T-helper 17 cell (primary cell): ENCODE measurements at places on chromosomes 3 and 15.

DNA sequence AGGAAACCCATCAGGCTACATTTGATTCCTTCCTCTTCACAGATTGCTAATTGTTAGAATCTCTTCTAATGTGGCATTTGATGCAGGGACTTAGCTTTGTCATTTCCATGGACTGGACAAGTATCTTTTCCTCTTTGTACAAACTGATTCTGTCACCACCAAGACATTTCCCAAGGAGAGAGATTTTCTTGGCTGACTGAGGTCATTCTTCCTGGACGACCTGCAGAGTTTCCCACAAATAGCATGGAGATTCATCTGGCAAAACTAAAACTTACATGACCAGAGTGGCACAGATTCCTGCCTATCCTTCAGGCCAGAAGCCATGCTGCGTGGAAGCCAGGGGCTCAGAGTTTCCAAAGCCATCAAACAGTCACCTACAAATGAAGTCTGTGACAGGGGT is 269.2 kb upstream of the LRTM1 start:
- H3K4me1 ChIP-seq, result no peaks in the 10 kb centered on the region
- H3K27ac ChIP-seq, result no peak overlapping the region
- DNase-seq, result no peak
- no peaks in the 10 kb centered on the region for H3K27me3 ChIP-seq

DNA sequence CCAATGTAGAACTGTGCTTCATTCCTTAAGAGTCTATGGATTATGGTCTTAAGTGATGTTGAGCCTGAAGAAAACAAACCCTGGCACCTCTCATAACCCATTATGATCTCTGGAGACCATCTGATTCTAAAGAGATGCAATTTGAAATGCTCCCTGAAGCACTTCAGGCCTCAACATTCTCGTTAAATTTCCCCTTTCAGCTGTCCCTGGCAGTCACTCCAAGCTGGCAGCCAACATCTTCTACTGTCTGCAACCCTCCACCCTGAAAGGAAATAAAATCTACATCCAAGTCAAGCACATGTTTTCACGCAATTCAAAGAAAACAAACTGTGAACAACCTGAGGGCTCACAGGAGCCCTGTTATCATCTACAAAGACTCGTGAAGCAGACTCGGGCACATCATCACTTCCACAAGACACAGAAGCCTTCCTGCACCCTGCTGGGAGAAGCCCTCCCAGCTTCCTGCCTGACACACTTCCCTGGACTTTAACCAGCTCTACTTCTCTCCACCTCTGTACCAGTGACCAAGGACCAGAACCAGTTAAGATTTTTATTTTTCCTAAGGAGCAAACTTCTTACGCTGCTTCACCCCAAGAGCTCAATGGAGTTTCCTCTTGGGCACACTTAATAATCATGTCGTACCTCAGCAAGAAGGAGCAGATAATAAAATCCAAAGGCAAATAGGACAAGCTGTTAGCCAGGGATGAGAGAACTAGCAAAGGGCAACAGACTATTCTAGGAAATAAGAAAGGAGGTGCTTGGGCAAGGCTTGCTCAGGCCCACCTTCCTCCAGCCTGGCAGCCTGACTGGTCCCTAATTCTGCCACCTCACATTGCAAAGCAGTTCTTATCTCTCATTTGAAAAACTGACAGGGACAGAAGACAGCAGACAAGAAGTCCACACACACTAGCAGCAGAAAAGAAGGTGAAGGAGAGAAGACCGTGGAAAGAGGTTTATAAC is 67.1 kb downstream of the MAGI1 start:
- H3K36me3 ChIP-seq, result no peaks in the 10 kb centered on the region
- no peaks in the 10 kb centered on the region for H3K4me1 ChIP-seq
- H3K27me3 ChIP-seq, result no peaks in the 10 kb centered on the region
- no peak for DNase-seq
- H3K27ac ChIP-seq, result no peak overlapping the region

- no peak overlapping the region for H3K27ac ChIP-seq
- peaks cover 30% of the 10 kb centered on the region for H3K27me3 ChIP-seq
- DNase-seq, result no peak
- peaks cover 1% of the 10 kb centered on the region for H3K36me3 ChIP-seq
These were observed 133.2 kb downstream of the ANXA2 start for GRCh38 chr15:60264566-60264965.

GRCh38 chr3:125398952-125399351 is 23.8 kb upstream of the ZNF148 start:
- H3K27ac ChIP-seq, result no peak overlapping the region
- no peak overlapping the region for H3K4me3 ChIP-seq
- peaks cover 8% of the 10 kb centered on the region for H3K36me3 ChIP-seq
- peaks cover 44% of the 10 kb centered on the region for H3K27me3 ChIP-seq

- H3K4me3 ChIP-seq, result no peak overlapping the region
- H3K4me1 ChIP-seq, result peaks cover 4% of the 10 kb centered on the region
- H3K36me3 ChIP-seq, result no peaks in the 10 kb centered on the region
- no peak overlapping the region for H3K27ac ChIP-seq
- no peak for DNase-seq
These were observed 78.3 kb downstream of the FMN1 start for GRCh38 chr15:33116198-33116597.

GRCh38 chr3:14625443-14625842 is 26.1 kb upstream of the CCDC174 start:
- no peak overlapping the region for H3K4me3 ChIP-seq
- no peak for DNase-seq
- peaks cover 2% of the 10 kb centered on the region for H3K4me1 ChIP-seq

- H3K36me3 ChIP-seq, result peaks cover 13% of the 10 kb centered on the region
- no peak overlapping the region for H3K27ac ChIP-seq
- no peak for DNase-seq
- peaks cover 28% of the 10 kb centered on the region for H3K4me1 ChIP-seq
These were observed 40.8 kb downstream of the CHST14 start for GRCh38 chr15:40511472-40512133.

DNA sequence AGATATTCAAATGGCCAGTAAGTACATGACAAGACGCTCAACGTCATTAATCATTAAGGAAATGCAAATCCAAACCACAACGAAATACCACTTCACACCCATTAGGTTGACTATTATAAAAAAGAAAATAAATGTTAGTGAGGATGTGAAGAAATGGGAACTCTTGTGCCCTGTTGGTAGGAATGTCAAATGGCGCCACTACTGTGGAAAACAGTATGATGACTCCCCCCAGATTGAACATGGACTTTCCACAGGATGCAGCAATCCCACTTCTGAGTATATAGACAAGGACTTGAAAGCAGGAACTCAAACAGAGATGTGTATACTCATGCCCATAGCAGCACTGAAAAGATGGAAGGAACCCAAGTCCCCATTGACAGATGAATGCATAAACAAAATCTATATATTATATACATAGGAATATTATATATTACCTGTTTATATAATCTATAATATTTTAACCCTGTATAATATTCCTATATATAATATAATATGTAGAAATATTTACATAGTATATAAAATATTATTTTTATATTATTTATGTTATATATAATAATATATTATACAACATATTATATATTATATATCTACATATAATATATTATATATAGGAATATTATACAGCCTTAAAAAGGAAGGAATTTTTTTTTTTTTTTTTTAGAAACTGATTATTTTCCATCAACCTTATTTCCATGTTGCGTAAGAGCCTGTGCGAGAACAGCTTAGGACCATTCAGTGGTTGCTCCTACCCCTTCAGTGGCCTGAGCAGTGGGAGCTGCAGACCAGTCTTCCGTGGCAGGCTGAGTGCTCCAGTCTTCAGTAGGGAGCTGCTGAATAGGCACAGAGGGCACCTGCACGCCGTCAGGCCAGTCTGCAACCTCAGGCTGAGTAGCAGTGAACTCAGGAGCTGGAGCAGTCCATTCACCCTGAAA is 17.6 kb upstream of the PIGZ start:
- no peaks in the 10 kb centered on the region for H3K4me1 ChIP-seq
- peaks cover 34% of the 10 kb centered on the region for H3K27me3 ChIP-seq
- peak; percentile 2 for DNase-seq
- no peak overlapping the region for H3K4me3 ChIP-seq
- no peak overlapping the region for H3K27ac ChIP-seq

DNA sequence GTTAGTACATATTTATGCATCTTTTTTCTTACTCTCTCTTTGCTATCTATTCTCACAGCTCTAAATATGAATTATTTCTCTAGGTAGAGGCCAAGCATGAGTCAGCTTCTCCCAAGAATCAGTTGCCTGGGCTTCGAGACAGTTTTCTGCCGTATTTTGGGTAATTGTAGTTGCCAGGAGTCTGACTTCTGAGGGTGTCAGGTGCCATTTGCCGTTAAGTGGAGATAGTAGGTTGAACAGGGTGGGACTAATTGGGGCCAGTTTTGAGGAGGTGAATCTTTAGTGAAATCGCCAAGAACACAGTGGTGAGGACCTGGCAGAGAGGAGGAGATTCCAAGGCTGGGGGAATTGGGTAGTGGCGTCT is 7.8 kb upstream of the NRROS start:
- no peaks in the 10 kb centered on the region for H3K36me3 ChIP-seq
- DNase-seq, result no peak
- H3K4me3 ChIP-seq, result peak overlapping the region; percentile 93
- peaks cover 45% of the 10 kb centered on the region for H3K4me1 ChIP-seq

DNA sequence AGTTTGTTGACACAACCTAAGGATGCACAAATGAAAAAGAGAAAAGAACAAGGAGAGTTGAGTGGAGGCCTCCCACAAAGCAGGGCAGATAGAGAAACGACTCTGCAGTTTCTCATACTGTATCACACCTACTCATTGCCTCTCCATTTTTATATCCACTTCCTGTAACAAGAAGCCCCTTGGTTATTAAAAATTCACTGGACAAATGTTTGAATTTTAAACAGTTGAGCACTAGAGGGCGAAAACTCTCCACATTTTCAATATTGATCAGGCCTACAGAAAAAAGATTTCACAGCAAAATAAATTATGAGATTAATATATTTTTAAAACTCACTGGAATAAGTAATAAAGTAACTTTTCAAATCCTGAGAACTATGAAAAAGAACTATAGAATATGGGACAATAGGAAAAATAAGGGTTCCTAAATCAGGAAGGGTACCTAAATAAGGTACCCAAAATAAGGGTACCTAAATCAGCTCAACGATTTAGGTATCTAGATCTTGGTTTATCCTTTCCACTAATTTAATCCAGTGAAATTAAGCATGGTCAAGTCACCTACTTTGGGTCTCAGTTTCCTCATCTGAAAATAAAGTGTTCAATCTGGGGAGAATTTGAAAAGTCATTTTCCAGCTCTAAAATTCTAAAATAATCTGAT is 47.0 kb upstream of the PPIB start:
- no peak for DNase-seq
- H3K27me3 ChIP-seq, result no peaks in the 10 kb centered on the region
- peaks cover 3% of the 10 kb centered on the region for H3K4me1 ChIP-seq

- no peaks in the 10 kb centered on the region for H3K36me3 ChIP-seq
- H3K27ac ChIP-seq, result no peak overlapping the region
- no peaks in the 10 kb centered on the region for H3K4me1 ChIP-seq
- no peak overlapping the region for H3K4me3 ChIP-seq
- no peaks in the 10 kb centered on the region for H3K27me3 ChIP-seq
These were observed 354.9 kb downstream of the SI start for GRCh38 chr3:164723396-164723795.

- no peak for DNase-seq
- peak overlapping the region; percentile 74 for H3K4me3 ChIP-seq
- H3K27ac ChIP-seq, result peak overlapping the region; percentile 29
These were observed 40.5 kb downstream of the FILIP1L start for GRCh38 chr3:100073714-100074307.

- peak overlapping the region; percentile 24 for H3K27ac ChIP-seq
- no peaks in the 10 kb centered on the region for H3K27me3 ChIP-seq
- H3K36me3 ChIP-seq, result peaks cover 5% of the 10 kb centered on the region
- no peak for DNase-seq
- H3K4me1 ChIP-seq, result peaks cover 12% of the 10 kb centered on the region
These were observed 299.3 kb downstream of the PLCL2 start for GRCh38 chr3:17183951-17184550.

DNA sequence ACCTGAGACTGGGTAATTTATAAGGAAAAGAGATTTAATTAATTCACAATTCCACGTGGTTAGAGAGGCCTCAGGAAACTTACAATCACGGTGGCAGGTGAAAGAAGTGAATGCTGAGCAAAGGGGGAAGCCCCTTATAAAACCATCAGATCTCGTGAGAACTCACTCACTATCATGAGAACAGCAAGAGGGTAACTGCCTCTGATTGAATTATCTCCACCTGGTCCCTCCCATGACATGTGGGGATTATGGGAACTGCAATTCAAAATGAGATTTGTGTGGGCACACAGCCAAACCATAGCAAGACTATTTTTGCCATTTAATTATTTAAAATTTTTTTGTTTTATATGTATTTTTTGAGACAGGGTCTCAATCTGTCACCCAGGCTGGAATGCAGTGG is 27.0 kb upstream of the KCTD6 start:
- no peak overlapping the region for H3K27ac ChIP-seq
- no peaks in the 10 kb centered on the region for H3K36me3 ChIP-seq
- no peak for DNase-seq
- no peaks in the 10 kb centered on the region for H3K27me3 ChIP-seq

- peaks cover 4% of the 10 kb centered on the region for H3K4me1 ChIP-seq
- H3K36me3 ChIP-seq, result no peaks in the 10 kb centered on the region
- no peak within 1 kb of the TSS for H3K27ac ChIP-seq
- DNase-seq, result no peak
- H3K27me3 ChIP-seq, result peaks cover 45% of the 10 kb centered on the region
These were observed at the start of gene P2RY13 for GRCh38 chr3:151329363-151329762. Gene P2RY13, minus strand, starts transcription at chr3:151329549. Its CDS starts 21 bp downstream, at chr3:151329528.

DNA sequence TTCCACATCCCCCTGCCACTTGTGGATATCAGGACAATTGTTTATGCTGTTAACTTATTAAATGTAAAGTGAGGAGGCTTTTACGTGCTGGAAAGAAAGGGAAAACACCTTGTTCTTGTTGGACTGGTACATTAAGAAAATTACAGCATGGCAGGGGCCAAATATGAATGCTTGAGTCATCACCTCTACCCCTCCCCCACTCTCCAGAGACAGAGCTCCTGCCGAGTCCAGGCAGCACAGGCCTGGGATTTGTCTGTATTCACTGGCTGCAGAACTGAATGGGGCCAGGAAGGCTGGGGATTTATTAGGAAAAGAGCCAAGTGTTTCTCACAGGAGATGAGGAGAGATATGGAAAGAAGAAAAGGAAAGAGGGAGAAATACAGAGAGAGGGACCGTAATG is 308.9 kb downstream of the EPHB1 start:
- H3K4me1 ChIP-seq, result no peaks in the 10 kb centered on the region
- no peaks in the 10 kb centered on the region for H3K36me3 ChIP-seq
- H3K27me3 ChIP-seq, result no peaks in the 10 kb centered on the region
- no peak for DNase-seq
- H3K27ac ChIP-seq, result no peak overlapping the region

DNA sequence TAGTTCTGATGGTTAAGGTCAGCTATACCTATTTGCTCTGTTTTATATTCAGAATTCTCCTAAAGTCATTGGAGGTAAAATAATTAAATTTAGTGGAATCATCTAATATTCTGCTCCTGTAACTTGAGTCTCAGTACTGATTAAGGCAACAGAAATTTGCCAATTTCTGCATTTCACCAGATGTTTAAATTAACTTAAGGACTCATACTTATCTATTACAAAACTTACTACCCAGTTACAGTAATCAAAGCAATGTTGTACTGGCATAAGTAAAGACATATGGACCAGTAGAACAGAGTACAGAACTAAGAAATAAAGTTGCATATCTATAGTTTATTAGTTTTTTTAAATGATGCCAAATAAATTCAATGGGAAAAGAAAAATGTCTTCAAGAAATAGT is 1043.8 kb downstream of the OTOL1 start:
- DNase-seq, result no peak

GRCh38 chr3:16929311-16929710 is 44.6 kb downstream of the PLCL2 start:
- no peak for DNase-seq
- H3K27me3 ChIP-seq, result no peaks in the 10 kb centered on the region
- H3K4me3 ChIP-seq, result peak overlapping the region; percentile 62
- peaks cover 48% of the 10 kb centered on the region for H3K4me1 ChIP-seq
- H3K36me3 ChIP-seq, result no peaks in the 10 kb centered on the region
- H3K27ac ChIP-seq, result peak overlapping the region; percentile 9
